Smooth muscle cell of the pulmonary artery (primary cell): ENCODE measurements at places on chromosomes 11 and 22. TPM values are rescaled to one million over a fixed set of nuclear protein-coding genes. Genes with fewer than 3 reads are reported as not detected.

Gene DYNC2H1
- 53.4 and 54.2 TPM in 2 replicates for total RNA-seq

Gene C22orf23
- 0.26 TPM in 1 of 2 replicates, not detected in the other for total RNA-seq

Gene IRAG1
- total RNA-seq, result 40.8 and 69.0 TPM in 2 replicates

Gene CHRNA10
- total RNA-seq, result 0.79 and 1.1 TPM in 2 replicates

Gene CCDC116
- 0.20 and 0.26 TPM in 2 replicates for total RNA-seq

Gene CSRP3
- 0.56 TPM in 1 of 2 replicates, not detected in the other for total RNA-seq

Gene USH1C
- not detected in 2 replicates for total RNA-seq

Gene CSF2RB
- total RNA-seq, result 0.46 and 0.52 TPM in 2 replicates

Gene FXYD2
- total RNA-seq, result not detected in 2 replicates

Gene OR4C11
- not detected in 2 replicates for total RNA-seq

Gene WNT11
- 0.52 TPM in 1 of 2 replicates, not detected in the other for total RNA-seq
